ENCODE measurements at places on chromosomes 11 and 22.
A peak's percentile ranks its signal among the peaks of the same experiment; 100 is the strongest.

- DNase-seq = no peak
Observed at GRCh38 chr11:6498121-6498520, 1.0 kb downstream of the DNHD1 start.

DNA sequence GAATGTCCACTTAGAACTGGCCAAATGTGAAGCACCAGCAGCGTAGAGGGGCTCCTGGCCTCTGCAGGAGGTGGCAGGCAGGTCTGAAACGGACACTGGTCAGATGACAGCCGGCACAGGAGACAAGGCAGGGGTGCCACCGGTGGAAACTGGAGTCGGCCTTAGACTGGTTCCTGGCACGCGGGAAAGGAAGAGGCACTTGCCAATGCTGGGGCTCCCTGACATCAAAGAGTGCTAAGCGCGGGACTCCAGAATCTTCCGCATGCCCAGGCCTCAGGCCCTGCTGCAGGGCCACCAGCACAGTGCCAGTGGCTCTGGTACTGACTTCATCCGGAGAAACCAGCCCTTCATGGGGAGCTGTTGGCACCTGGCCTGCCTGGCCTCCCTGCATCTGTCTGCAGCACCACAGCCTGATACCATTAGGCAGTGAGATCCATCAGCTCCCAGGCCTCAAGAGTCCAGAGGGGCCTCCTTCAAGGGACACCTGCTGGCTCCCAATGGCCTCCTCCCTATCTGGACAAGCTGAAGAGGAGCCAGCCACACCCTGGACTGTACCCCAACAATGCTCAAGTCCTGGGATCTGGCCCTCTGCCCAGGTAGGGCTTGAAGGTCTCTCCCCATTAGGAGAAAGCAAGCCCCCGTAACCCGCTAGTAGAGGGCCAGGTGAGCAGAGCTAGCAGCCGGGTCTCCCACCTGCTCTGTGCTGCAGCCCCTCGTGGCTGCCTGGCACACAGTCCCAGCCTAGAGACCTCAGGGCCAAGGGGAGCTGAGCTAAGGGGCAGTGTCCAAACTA lies 29.7 kb upstream of the GNB1L start:
- DNase-seq = no peak

DNA sequence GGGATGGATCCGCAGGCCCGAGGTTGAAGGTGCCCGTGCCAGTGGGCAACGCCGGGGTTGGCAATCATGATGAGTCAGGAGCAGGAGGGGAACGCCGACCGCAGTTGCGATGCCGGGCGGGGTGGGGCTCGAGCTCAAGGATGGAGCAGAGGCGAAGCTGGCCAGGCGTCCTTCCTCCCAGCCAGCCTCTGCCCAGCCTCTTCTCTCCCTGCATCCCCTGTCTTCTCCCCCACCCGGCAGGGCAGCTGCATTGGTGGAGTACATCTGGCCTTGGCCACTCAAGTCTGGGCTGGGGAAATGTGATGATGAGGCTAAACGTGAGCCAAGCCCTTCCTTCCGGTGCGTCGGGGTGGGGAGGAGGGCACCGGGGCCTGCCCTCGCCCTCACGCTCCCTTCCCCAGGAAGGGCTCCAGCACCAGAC lies 3.9 kb downstream of the IFITM10 start:
- no peak for DNase-seq

DNA sequence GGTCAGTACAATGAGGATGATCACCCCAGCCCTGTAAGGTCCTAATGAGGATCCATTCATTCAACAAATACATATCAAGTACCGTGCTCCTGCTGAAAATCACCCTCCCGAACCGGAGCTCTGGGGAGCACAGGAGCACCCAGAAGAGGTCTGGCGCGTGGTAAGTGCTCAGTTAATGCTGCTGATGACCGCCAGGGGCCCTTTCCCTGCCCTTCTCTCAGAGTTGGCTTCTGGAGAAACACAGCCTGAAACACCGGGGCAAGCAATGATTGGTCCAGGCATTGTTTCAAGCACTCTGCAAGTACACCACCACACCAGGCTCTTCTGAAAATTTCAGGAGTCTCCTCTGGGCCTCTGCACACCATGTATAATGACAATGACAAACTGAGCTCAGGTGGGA lies 3.8 kb upstream of the CCDC86 start:
- no peak for DNase-seq

DNA sequence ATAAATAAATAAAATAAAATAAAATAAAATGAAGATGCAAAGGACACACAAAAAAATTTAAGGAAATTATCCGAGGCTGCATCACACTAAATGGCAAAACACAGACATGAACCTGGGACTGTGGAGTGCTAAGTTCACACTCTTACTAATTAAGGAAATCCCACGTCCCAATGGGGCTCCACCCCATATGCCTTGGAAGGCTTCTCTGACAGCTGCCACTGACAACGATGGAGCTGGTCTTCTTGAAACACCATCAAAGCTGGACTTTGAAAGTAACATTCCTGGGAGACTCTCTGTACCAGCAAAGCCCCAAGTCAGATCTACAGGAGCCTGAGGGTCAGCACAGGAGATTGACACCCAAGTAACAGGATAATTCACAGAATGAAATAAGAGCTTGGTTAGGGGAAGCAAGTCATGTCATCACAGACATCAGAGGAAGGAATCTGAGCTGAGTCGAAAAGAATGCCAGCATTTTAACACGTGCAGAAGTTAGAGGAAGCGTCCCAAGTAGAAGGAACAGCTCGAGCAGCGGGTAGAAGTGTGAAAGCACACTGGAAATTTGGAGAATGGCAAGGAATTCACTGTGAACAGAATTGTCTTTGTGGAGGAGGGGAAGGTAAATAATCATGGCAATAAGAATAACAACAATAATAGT lies 13.8 kb downstream of the TPST2 start:
- no peak for DNase-seq

GRCh38 chr11:94802501-94802900 lies 34.3 kb downstream of the AMOTL1 start:
- DNase-seq = no peak

DNA sequence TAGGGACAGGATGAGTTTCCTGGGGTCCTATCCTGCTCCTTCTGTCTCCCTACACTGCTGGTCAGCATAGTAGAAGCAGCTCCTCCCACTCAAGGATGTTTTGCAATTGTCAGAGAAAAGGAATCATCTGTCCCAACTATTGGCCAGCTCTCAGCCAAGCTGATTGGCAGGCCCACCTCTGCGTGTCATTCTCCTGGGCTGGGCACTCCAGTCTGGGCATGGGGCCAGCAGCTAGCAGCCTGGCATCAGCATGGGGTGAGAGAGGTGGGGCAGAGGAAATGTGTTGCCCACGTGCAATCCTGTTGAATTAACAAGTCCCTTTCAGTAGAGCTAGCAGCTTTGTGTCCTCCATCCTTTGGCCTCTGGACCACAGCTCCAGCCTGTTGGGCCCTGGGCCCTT lies 14.1 kb downstream of the ANKK1 start:
- DNase-seq = peak; percentile 70

Measured in left colon (tissue), 2 donors.